ENCODE measurements at places on chromosomes 13 and 19.

DNA sequence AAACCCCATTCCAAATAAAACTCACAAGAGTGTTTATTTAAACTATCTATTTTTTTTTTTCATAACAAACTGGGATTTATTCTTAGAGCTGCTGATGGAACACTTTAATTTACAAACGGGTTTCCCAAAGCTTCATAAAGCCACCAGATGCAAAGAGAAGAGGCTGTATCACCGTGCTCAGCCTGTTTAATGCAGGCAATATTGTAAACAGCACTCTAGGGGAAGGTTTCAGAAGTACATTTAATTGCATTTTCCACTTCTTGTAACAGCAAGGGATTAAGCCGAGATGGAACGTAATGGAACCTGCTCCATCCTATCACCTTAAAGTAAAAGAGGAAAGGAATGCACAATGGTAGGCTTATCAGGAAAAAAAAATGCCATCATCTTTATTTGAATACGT lies 550.6 kb upstream of the ARGLU1 start:
- DNase-seq, result no peak

DNA sequence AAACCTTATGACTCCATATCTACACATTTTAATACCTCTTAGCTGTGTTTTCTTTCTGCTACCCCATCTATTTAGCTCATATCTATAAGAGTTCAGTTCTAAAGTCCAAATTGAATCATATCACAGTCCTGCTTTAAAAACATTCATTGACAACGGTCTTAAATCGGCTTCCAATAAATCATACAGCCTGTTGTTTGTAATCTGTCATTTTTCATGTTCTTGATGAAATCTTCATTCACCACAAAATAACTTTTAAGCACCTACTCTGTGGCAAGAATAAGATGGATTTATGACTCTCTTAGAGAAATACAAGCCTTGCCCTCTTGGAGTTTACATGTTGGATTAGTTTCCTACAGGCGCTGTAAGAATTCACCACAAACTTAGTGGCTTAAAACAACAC lies 450.9 kb upstream of the GPC6 start:
- no peak for DNase-seq

GRCh38 chr19:53041366-53041765 lies 3.2 kb upstream of the ERVV-2 start:
- DNase-seq, result no peak

DNA sequence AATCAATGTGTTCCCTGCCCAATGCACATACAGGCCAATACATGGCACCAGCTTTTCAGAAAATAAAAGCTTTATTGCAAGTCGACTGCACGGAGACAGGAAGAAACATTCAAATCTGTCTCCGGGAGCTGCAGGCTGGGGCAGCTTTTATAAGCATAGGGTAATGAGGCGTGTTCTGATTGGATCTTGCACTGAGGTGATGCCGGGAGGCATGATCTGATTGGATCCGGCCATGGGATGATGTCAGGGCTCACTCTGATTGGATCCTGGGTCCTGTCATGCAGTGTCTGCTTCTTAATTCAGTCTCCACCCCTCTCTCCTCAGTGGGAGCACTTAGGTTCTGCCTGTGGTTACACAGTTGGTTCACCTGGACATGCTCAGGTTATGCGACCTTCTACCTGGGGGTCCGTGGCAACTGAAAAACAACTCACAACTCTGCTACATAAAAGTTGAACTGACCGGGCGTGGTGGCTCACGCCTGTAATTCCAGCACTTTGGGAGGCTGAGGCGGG lies 11.8 kb upstream of the FBN3 start:
- no peak for DNase-seq

DNA sequence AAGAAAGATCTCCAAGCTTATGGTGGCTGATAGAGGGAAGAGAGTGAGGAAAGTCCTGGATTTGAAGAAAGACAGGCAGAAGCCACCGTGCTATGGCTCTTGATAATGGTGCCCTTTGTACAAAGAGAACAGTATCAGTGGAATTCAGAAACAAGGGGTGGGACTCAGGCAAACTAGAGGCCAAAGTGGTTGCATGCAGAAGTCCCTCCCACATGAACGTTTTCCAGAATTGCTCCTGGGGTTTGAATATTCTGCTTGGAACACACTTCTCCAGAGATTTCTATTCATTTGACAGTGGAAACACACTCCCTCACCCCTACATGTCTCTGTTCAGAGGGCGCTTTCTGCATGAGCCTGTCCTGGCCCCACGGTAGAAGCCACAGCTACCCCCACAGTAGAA lies 10.1 kb upstream of the MBNL2 start:
- DNase-seq, result no peak

- no peak for DNase-seq
Measured at GRCh38 chr19:30778061-30778460, 405.9 kb downstream of the ZNF536 start.

DNA sequence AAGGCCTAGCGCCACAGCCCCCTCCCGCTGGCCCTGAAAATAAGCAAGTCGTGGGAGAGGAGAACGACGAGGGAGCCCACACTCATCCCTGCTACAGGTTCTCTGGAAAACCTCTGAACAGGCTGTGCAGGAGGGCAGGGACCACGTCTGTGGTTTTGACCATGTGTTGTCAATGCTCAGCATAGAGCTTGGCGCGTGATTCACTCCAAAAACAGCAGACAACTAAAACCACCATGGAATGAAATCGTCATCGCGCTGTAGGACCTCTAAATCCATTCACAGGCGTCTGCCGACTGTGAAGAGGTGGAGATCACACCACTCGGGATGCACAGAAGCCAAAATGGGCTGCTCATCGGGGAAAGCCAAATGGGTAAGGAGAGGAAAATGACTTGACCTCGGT lies 121.3 kb downstream of the COL4A1 start:
- no peak for DNase-seq

DNA sequence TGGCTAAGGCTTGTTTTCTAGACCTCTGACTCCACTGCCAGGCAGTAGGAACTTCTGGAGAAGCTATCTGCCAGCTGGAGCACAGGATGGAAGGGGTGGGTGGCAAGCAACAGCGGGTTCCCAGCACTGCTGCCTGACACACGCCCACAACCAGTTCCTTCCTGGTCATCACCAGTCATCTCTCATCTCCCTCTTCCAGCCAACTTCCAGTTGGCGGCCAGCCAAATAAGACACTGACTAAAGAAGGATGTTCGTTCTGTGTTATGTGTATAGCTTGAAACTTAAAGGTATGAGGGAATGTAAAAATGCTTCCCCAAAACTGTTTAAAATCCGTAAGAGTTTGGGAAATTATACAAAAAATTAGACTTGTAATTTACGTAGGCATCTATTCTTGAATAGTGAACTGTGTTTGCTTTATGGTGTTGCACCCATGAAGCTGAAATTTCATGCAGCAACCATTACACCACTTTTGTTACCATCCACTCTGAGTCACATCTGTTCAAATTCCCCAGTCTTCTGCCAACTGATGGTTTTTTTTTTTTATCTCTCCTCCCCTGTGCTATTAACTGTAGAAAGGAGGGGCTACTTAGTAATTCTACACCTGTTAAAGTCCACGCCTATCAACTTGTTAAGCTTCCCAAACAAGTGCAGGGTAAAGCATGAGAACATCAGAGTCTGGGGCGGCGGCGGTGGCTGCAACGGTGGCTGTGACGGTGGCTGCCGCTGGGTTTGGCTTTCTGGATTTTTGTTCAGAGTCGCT lies 86.2 kb upstream of the FRY start:
- no peak for DNase-seq

GRCh38 chr19:4811328-4812131 lies 20.0 kb downstream of the TICAM1 start:
- no peak for DNase-seq

- no peak for DNase-seq
Measured at GRCh38 chr19:40810160-40810559, 11.2 kb downstream of the EGLN2 start.

DNA sequence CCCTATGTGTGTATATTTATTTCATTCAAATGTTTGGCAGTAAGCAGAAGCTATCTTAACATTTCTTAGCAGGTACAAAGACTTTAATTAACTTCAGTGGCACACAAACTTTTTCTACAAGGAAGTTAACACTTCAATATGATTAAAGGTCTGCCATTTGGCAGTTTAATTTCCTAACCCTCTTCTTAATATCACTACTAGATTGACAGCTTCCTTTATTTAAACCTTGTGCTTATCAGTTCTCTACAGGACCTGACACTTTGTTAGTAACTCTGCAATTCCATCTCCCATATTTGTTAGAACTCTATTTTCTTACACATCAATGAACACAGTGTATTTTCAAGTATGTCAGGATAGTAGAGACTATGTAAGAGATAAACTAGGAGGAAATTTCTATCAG lies 152.4 kb upstream of the ATXN8OS start:
- no peak for DNase-seq

DNA sequence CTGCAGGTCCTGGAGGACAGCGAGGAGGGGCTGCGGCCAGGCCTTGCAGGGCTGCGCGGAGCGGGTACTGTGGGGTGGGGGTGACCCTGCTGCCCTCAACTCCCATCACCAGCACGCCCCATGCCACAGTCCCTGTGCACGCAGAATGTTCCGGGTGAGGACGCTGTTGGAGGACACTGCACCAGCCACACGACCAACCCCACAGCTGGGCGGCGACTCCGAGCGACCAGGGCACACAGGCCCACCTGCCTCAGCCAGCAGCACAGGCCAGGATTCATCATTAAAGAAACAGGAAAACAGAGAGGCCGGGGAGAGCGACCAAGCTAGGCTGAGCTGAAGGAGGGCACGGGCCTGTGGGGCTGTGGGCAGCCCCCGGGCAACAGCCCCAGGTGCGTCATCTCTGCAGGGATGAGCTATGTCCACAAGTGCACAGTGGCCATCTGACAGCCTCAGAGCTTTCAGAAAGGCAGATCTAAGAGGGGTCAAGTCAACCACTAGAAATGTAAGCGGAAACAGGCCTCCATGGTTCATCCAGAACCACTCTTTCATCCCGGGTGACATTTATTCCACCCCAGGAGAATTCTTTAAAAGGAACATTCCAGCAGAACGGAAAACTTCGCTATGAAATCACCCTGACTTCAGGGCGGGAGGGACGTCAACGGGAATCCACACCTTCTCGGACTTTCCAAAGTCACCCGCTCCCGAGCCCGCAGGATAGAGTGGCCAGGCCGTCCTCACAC lies 1.5 kb downstream of the GAS6 start:
- no peak for DNase-seq

DNA sequence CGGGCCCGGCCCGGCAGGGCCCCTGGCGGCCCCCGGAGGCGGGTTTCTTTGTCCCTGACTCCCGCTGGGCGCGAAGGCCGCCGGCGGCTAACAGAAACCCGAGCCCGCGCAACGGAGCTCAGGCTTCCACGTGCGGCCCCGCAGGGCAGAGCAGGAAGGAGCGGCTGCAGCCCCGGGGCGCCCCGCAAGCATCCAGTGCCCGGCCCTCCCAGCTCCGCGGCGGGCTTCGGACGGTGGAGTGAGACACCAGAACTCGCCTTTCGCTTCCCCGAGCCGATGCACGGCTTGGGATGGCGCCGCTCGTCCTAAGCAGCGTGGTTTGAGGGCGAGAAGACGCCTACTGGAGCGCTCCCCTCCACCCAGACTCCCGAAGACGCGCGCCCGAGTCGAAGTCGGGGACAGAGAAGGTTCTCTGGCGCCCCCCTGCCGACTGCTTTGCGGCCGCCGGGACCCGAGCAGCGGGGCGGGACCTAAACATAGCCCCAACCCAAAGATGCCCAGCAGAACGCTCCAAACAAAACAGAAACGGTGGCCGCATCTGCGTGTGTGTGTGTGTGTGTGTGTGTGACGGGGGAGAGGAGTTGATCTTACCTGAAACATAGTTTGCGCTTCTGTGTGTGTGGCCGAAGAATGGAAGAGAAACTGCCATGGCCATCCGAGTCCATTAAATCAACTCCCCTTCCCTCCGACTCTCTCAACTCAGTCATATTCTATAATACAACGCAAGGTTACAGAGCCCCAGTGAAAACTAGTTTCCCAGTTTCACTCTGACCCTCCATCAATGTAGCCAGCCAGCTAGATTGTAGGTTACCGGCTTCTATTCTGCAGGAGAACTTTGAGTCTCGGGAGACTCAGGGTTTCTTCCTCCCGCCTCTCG lies 629 bp upstream of the FGF9 start:
- no peak for DNase-seq

DNA sequence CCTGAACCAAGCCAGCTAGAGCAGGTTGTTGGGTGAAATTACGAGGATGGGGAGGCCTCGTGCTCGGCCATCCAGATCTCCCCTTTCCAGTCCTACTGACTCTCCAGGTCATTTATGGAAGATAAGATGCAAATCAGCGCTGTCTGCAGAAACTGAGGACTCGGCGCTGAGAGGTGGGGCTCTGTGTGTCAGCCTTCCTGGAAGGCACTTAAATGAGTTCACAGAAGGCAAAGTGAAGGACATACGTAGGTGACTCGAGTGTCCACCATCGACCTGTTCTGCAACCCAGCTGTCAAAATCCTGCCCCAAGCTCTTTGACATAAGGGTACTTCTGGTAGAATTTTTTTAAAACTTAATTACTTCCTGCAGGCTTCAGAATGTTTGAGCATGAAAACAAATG lies 86.4 kb downstream of the RAB20 start:
- no peak for DNase-seq

- DNase-seq, result no peak
Measured at GRCh38 chr13:63389756-63390155, 1974.1 kb upstream of the PCDH20 start.

GRCh38 chr13:28373810-28374209 lies 121.1 kb downstream of the FLT1 start:
- DNase-seq, result peak; percentile 15

- no peak for DNase-seq
Measured at GRCh38 chr19:35438096-35438495, 10.0 kb upstream of the FFAR2 start.

GRCh38 chr13:23985839-23986238 lies 88.5 kb upstream of the C1QTNF9B start:
- DNase-seq, result no peak

DNA sequence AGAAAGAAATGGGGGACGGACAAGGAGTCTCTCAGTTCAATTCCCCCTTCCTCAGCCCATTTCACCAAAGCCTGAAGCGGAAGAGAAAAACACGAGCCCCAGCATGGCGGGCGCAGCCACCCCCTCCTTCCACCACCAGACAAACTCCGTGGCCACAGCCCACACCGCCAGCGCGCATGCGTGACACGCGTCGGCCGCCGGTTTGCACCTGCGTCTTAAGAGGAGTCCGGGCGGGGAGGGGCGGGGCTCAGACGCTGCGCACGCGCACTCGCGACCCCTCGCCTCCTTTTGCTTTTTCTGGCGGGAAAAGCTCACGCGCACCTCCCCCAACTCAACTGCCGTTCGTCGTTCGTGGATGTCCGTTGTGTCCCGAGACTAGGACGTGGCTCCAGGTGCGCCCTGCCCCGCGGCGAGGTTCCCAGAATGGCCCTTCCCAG lies at the start of gene KASH5:
KASH5 (plus strand) TSS at position 314 of the 437 bp plus-strand sequence. CDS start 2,635 bp downstream, outside the sequence.
- DNase-seq, result no peak

DNA sequence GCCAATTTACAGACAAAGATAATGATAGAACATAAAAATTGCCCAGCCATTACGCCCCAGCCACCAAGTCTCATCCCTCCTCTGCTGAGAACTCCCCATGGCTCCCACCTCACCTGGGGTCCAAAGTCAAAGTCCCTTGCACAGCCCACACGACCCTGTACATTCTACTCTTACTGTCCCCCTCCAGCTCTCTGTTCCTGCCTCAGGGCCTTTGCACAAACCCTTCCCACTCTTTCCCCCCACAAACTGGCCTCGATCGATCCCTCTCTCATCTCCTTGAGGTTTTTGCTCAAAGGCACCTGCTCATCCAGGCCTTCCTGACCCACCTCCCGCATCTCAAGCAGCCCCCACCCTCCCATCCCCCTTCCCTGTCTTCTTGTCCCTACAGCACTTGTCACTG lies 1.3 kb downstream of the DOCK6 start:
- no peak for DNase-seq

GRCh38 chr19:37361994-37362393 lies 8.9 kb upstream of the ZNF527 start:
- DNase-seq, result no peak
